ENCODE measurements at places on chromosomes 6 and 20.

DNA sequence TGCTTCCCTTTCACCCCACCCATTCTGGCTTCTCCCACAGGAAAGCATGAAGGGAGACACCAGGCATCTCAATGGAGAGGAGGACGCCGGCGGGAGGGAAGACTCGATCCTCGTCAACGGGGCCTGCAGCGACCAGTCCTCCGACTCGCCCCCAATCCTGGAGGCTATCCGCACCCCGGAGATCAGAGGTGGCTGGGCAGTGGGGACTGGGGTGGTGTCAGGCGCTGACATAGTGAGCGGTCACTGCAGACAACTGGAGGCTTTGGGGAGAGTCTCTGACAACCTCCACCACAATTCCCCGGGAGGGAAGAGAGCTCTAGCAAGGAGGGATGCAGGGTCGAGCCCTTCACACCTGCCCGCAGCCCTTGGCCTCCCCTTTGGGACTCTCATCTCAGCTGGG is 18.1 kb downstream of the DNMT3B start:
- DNase-seq: no peak

GRCh38 chr6:154157082-154157481 is 118.0 kb downstream of the OPRM1 start:
- no peak for DNase-seq

GRCh38 chr6:41334482-41335040 is 847 bp upstream of the NCR2 start:
- no peak for DNase-seq

- no peak for DNase-seq
Observed at GRCh38 chr6:106014955-106015354, 71.2 kb upstream of the PRDM1 start.

GRCh38 chr20:34129518-34130162 is 17.6 kb upstream of the EIF2S2 start:
- DNase-seq: peak; percentile 91
